Ureter (tissue), 1 donor: ENCODE measurements at places on chromosomes 16 and 17.

DNA sequence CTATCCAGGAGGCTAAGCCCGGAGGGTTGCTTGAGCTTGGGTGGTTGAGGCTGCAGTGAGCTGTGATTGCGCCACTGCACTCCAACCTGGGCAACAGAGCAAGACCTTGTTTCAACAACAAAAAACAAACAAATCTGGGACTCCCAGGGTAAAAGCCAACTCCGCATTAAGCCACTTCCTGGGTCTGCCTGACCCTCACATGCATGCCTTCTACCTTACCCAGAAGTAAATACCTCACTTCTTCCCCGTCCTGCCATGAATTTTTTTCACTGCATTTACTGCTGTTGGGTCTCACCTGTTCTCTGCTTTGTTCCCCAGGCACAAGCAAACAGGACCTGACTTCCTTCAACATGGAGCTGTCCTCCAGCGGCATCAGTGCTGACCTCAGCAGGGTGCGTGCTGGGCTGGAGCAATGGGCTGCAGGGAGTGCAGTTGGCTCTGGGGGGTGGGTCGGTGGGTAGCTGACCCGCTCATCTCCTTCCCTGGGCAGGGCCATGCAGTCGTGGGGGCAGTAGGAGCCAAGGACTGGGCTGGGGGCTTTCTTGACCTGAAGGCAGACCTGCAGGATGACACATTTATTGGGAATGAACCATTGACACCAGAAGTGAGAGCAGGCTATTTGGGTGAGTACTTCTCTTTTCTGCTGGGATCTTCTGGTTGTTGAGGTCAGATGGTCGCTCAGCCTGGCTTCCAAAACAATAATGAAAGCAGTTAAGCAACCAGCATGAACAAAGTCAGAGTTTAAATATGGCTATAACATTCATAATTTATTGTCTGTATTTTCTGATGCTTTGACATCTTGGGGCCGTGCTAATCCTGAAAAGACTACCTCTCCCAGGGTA lies 16.4 kb downstream of the ITGAL start:
- DNase-seq: no peak

DNA sequence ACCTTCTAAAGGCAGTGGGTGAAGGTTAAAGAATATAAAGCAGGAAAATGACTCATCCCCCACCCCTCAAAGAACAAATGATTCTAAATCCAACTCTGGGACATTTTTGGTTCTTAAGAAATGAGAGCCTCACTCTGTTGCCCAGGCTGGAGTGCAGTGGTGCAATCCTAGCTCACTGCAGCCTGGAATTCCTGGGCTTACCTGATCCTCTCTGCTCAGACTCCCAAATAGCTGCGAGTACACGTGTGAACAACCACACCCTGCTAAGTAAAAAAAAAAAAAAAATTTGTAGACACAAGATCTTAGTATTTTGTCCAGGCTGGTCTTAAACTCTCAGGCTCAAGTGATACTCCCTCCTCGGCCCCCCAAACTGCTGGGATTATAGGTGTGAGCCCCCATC lies 298.8 kb upstream of the MAF start:
- DNase-seq: no peak

DNA sequence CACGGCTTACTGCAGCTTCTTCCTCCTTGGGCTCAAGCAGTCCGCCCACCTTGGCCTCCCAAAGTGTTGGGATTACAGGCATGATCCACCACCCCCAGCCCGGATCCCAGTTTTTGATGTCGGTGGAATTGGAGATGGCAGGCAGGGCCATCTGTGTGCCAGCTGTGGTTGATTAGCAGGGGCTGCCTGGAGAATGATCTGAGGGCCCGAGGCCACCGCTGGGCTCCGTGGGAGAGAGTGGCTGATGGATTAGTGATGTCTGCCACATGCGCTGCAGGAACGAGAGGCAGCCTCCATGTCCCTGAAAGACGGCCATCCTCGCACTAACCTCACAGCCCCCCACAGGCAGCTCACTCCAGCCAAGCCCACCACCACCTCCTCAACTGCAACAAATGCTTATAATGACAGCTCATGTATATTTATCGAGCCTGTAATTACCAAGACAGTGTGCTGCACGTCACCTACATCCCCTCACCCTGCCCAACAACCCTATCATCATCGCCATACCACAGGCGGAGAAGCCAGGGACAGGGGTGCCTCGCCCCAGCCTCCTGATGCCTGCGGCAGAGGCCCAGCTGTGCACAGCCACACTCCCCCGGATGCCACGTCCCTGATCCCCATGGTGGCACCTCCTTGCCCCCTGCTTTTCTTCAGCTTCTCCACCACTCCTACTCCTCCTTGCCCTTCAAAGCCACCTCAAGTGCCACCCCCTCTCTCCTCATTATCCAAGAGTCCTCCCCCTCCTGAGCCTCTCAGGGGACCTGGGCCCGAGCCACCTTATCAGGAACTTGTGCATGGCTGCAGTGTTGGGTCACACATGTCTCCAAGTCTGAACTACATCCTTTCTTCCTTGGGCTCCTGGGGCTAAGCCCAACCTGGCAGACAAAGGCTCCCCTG lies 33.2 kb downstream of the ACTG1 start:
- no peak for DNase-seq

DNA sequence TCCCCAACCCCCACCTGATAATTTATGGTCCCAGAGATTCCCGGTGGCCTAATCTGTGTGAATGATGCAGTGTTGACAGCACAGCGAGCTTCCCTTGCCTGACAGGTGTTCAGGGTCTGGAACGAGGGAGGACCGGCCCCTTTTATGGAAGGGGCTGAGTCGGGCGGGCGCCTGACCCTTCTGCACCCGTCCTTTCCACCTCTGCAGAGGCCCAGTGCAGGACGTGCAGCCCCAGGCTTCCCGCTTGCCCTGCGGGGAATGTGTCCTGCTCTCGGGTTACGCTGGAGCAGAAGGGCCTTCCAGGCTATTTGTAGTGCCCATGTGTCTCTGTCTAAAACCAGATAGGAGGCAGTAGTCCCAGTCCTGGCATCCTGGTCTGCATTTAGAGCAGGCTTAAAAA lies 16.2 kb downstream of the SMTNL2 start:
- no peak for DNase-seq

- no peak for DNase-seq
These were observed 303.7 kb downstream of the ZFHX3 start for GRCh38 chr16:72744076-72744793.

DNA sequence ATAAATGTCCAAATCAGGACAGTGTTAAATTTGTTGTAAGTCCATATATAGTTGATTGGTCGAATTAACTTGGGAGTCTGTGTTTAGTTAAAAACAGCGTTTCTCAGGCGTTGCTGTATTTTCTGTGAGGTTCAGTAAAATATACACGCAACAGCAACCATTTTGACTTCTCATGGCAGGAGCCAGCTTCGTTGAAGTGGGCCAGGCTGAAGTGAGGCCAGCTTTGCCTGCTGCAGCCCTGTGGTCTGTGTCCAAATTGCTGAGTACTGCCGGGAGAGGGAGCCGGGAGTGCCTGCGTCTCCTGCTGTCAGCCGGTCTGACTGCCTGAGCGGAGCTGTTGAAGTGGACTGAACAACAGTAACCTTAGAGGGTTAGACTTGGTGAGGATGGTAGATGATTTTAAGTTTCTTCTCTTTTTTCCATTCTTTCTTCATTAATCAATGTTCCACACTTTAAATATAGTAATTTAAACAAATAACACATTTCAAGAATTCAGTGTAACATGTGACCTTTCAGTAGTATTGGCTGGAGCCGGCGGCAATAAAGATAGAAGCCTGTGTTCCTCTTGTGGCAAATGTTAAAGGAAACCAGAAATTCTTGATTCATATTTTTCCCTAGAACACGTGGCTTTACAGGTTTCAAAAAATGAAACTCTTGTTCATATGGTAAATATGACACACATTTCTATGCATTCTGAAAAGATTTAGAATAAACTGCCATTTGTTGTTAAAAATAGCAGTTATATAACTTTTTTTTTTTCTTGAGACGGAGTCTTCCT lies 37.0 kb upstream of the ZNF750 start:
- peak; percentile 84 for DNase-seq

- DNase-seq: no peak
These were observed 46.5 kb downstream of the GPRC5B start for GRCh38 chr16:19837984-19838707.

DNA sequence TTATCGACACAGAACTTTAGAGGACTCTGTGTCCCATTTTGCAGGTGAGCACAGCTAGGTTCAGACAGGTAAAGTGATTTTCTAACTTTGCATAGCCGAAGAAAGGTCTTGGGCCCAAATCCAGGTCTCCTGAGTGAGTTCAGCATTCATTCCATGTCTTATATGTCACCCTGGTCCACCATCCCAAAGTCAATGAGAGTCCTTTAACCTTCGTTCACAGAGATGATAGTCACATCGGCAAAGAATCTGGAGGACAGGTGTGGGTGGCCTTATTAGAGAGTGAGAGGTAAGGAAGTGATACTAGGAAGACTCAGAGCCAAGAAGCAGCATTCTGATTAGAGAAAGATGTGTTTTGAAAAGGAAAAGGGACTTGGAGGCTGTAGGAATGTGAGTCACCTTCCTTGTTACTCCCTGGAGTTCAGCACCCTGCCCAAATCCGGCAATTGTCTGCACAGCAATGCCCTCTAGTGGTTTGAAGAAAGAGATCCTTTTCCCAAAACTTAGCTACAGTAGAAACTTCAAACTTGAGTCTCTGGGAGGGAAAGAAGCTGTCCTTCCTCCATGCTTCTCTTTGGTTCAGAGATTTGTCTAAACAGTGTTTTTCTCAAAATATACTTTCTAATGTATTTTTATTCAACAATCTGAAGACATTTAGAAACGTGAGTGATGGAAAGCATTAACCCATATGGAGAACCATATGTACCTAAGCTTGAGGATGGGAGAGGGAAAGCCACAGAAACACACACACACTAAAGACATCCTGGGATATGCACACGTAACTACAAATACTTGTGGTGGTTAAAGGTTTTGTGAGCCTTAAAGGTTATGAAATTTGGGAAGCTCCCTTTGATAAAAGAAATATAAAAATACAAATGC lies 96.4 kb upstream of the SHISA6 start:
- peak; percentile 61 for DNase-seq

GRCh38 chr16:71264299-71264698 lies 24.9 kb downstream of the CMTR2 start:
- DNase-seq: no peak

DNA sequence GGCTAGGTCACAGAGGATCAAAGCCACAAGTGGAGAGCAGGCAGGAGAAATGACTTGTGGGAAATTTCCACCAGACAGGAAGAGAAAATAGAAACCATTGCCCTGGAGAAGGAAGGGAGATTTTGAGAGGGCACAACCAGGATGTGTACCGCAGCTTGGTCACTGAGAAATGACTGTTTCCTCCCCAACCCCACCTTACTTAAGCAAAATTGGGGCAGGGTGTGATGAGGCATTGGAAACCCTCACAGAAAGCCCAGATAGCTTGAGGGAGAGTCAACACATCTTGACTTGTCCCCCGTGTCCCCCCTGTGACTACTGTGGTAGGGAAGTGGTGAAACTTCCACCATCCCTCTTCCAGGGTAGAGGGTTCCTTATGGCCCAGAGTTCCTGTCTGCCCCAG lies 113.5 kb upstream of the FAM20A start:
- no peak for DNase-seq

DNA sequence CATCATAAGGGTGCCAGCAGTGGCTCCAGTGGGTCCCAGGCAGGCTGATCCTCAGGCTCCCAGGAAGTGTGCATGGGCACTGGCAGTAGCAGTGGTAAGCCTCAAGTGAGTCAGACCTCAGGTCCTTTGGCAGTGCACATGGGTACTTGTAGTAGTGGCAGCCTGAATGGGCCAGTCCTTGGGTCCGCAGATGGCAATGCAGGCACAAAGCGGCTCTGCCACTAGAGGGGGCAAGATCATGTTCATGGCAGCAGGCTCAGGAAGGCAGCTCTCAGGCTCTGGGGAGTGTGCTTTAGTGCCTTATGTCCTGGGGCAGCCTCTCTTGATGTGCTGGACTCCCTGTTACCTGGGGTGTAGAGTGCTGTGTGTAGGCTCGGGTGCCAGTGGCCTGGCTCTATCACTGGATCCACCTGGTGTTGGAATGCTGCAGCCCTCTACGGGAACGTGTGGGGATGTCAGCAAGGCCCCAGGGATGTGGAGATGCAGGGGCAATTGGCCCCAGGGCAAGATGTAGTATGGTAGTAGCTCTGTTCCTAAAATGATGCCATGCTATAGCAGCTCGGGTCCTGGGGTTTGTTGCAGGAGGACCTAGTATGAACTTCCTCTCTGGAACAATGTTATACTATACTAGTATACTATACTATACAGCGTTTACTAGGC lies 11.0 kb downstream of the ACSM3 start:
- no peak for DNase-seq

GRCh38 chr17:5272322-5272721 lies 9.8 kb upstream of the RABEP1 start:
- DNase-seq: no peak

- no peak for DNase-seq
These were observed 30.1 kb downstream of the TIMM22 start for GRCh38 chr17:1027044-1027443.

- DNase-seq: no peak
These were observed 564.5 kb downstream of the CDH8 start for GRCh38 chr16:61471737-61472136.

DNA sequence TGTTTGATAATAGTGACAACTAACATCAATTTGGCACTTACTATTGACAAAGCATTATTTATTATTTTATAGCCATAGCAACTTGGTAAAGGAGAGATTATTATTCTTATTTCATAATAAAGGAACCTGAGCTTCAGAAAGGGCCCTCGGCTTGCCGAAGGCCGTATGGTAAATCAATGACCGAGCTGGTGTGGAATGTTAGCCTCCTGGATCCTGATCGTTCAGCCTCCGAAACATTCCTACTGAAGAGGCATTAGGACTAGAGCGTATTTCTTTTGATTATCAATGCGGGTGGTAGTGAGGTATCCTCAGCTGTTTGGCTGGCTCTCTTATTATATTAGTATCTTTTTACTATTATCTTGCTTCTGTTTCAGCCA lies 199.3 kb upstream of the TBX2 start:
- DNase-seq: no peak

- no peak for DNase-seq
These were observed 14.2 kb downstream of the SPHK1 start for GRCh38 chr17:76398523-76399174.

DNA sequence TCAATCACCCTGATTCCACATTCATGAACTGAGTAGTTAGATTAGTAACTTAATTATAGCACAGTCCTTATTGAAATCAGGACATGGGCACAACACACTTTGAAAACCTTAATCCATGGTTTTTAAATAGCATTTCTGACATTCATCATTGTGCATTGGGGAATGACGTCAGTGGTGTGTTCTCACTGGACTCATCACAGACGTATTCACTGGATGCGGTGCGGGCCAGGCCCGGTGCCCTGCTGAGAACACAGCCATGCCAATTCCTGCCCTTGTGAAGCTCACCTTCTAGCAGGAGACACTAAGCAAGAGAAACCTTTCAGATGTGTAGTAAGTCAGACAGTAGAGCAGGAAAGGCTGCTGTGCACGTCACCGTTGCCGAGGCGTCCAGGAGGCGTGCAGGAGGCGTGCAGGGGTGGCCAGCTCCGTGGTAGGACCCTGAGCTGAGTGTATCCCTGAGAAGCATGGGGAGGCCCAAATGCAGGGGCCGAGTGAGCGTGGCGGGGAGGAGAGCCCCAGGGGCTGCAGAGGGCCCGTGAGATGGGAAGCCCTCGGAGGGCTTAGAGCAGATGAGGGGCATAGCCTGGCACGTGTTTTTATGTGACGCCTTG lies 12.9 kb downstream of the BANP start:
- no peak for DNase-seq

GRCh38 chr17:57481910-57482391 lies 225.6 kb downstream of the MSI2 start:
- DNase-seq: no peak
